ENCODE measurements at places on chromosomes 1 and 21.

- DNase-seq: no peak
These were observed 34.0 kb downstream of the MACF1 start for GRCh38 chr1:39238476-39238875.

DNA sequence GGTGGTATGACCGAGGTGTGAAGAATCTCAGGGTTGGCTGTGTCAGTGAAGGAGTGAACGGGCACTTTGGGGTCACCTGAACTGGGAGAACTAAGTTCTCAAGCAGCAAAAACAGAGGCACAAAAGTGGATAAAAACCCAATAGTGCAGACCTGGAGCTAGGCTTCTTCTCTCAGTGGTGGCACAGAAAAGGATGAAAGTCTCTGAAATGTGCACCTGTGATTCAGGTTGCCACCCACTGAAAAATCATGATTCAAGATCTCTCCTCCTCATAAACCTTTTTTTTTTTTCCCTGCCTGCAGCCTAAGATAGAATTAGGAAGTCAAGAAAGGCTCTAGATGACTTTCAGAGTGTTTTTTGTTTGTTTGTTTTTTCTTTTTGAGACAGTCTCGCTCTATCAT lies 304.8 kb downstream of the KIF26B start:
- DNase-seq: no peak

DNA sequence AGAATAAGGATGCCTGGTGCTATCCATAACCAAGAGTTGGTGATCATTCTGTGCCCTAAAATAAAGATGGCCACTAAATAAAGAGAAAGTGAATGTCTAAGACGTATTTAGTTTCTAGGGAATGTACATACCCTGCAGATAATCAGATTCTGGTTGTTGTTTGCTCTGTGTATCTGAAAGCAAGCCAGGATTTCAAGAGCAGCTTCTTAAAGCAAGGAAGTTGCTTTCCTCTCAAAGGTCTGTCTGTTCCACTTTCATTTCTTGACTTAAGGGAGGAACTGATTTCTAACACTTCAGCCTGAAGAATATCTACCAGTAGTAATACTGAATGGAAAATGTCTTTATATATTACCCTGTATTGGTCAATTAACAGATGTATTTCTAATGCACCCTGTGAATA lies 88.8 kb downstream of the KIF1B start:
- no peak for DNase-seq

GRCh38 chr1:41864471-41865040 lies 54.2 kb downstream of the HIVEP3 start:
- no peak for DNase-seq

- DNase-seq: no peak
These were observed 65.5 kb downstream of the MEF2D start for GRCh38 chr1:156434989-156435544.

DNA sequence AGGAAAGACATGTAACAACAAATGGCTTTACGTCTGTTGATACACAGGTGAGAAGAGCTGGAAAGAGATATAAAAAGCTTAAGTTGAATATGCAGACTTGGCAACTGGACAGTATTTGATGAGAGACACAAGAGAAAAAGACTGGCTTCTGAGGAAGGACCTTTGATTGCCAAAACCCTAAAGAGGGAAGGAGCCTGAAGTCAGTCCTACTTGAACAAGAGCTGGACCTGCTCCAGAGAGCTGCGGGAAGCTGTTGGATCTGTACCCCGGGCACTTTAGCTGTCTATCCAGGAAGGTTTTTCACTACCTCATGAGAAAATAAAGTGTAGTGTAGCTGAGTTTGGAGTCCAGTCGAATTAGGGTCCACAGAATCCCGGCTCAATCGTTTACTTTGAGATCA lies 25.3 kb upstream of the LRRC8B start:
- no peak for DNase-seq

DNA sequence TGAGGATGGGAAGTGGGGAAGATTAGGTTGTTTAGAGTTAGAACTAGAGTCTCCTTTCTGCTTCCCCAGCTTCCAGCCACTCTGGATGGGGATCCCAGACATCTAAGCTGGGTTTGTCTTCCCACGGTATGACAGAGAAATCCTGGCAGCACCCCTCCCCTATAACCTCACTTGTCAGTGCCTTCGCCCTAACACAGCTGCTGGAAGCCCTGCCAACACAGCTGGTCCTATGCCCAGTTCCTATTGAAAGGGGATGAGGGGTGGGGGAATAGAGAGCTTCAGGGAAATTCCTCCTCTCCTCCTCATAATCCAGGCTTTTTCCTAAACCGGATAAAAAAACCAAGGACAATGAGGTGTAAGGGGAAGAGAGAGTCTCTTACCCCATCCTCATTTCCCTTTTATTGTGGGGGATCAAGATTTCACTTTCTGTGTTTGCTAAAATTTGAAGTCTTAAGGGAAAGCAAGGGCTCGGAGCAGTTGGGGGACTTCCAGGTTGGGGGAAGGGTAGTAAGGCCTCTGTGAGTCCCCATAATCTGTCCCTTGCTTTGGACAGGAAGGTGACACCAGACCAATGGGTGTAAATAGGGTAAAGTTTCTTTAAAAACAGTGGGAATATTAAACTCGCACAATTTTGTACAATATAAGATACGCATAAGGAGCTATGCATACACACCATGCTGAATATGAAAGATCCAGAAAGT lies 590 bp downstream of the TMOD4 start:
- no peak for DNase-seq

DNA sequence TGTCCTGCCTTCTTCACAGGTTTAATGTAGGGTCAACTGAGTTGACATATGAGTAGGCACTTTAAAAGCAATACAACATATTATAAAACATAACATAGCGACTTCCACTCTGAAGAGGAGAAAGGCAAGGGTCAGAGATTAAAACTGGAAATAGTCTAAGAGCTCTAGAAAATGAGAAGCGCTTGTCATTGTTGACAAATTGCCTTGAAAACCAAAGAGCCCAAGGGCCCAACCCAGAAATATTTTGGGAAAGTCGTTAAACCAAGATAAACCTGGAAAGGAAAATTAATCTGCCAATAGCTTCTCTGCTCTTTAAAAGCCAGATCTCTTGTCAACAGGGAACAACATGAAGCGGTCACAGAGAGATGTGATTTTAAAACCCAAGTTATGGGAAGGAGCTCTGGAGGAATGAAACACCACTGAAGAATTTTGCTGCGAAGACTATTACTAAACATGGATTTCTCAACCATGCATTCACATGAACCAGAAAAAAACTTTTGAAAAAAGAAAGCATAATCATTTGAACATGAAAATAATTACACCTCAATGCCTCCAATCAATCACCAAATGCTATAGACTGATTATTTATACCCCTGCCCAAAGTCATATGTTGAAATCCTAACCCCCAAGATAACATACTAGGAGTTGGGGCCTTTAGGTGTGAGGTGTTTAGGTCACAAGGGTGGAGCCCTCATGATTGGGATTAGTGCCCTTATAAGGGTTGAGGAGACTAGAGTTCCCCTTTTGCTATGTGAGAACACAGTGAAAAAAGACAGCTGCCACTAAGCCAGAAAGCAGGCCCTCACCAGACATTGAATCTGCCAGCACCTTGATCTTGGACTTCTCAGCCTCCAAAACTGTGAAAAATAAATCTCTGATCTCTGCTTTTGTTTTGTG lies 33.0 kb upstream of the MTF1 start:
- DNase-seq: no peak

GRCh38 chr1:226643611-226644540 lies 95.2 kb downstream of the ITPKB start:
- DNase-seq: no peak

DNA sequence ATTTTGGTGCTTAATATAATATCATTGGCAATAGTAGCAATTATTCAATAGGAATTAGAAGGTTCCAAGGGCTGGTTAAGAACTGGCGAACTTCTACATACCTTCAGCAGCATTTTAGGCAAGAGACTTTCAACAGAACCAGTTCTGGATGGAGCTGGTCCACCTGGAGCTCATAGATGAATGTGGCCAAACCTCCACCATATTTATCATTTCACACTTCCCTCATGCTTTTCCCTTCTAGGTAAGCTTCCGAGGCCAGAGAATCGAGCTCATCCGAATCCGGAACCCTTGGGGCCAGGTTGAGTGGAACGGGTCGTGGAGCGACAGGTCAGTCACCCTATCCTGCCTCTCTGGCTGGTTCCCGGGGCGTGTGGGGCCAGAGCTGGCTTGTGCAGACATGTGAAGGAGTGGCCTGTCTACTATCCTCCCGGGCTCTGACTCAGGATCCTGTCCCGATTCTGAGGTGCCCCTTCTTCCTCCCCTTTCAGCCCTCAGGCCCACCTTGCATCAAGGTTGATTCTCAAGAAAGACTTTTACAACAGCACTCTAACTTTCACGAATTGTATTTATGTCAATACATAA lies 24.7 kb downstream of the CAPN9 start:
- DNase-seq: no peak

- DNase-seq: no peak
These were observed 2.2 kb downstream of the ZNF436 start for GRCh38 chr1:23367451-23367790.

DNA sequence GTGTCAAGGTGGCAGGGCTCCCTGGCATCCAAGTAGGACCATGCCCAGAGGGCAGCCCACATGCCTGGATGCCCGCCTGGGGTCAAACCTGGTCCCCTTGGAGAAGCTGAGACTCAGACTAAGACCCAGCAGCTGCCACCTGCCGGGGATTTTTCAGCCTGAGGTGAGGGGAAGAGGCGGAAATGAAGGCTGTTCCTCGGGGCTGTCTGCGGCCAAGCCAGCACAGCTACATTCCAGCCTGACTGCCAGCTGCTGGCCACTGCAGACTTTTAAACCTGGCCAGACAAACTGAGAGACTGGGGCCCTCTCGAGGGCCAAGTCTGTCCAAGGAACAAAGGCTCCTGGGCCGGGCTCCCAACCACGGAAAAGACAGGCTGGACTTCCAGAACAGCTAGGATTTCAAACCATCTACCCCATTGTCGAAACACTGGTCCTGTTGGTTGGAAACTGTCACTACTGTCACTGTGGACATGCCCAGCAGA lies 21.9 kb upstream of the PLEKHG5 start:
- DNase-seq: no peak

- DNase-seq: no peak
These were observed 541.0 kb upstream of the ZRANB2 start for GRCh38 chr1:71621785-71622184.

GRCh38 chr21:30996728-30997127 lies 41.5 kb downstream of the KRTAP19-8 start:
- DNase-seq: no peak
